ENCODE measurements at places on chromosomes 12 and 14. TPM values are rescaled to one million over a fixed set of nuclear protein-coding genes. Genes with fewer than 3 reads are reported as not detected.

The CPNE6 gene
- total RNA-seq: not detected

The ART4 gene
- 0.36 TPM for total RNA-seq

The SLC4A8 gene
- total RNA-seq: 4.7 TPM

The SLC16A7 gene
- total RNA-seq: 38.2 TPM
